ENCODE measurements at places on chromosomes 6 and 20.

GRCh38 chr20:9518576-9519175 is 4.3 kb downstream of the LAMP5 start:
- DNase-seq: no peak

GRCh38 chr6:21489826-21490225 is 103.7 kb upstream of the SOX4 start:
- no peak for DNase-seq

DNA sequence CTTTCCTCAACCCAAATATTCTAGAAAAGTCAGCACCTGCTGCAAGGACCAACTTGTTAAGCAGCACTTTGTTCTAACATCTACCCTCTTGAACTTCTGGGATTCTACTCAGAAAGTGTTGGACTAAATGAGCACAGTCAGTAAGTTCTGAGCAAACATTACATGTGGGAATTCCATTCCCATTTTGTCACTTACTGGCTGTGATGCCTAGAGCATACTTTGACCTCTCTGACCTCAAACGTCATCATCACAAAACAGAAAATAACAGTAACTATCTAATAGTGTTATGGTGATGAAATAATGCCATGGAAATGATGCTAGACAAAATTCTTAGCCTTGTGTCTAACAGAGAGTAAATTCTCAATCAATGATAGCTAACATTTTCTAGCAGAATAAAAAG is 829.4 kb downstream of the EPHA7 start:
- DNase-seq: no peak

- DNase-seq: no peak
Measured at GRCh38 chr6:116836606-116837342, 7.9 kb upstream of the GPRC6A start.

- DNase-seq: no peak
Measured at GRCh38 chr20:63325021-63325471, 32.1 kb downstream of the COL20A1 start.

DNA sequence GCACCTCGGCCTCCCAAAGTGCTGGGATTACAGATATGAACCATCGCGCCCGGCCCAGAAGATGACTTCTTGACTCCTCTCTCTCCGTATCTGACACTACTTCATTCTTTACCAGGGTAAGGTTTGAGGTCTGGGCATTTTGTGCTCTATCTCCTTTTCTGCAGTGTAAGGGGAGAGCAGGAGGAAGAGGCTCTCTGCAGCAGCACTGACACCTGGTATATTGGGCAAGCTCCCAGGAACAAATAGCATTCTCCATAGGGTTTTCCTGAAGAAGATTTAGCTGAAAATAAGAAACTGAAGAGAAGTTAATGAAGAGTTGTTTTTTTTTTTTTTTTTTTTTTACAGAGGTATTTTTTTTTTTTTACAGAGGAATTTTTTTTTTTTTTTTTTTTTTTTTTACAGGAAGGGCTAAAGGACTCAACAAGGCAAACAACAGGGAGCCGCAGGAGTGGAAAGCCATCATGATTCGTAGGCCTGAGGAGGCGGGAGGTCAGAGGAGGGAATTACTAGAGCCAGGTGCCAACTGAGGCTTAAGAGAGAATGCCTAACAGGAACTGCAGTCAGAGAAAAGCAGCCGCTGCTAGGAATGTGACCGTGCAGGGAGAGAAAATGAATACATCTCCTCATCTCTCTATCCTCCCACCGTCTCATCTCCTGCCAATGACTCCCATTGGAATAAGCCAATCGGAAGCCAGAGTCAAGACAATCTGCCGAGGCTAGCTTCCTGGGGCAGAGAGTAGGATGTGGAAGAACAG is 34.7 kb upstream of the ADGRF4 start:
- DNase-seq: no peak

DNA sequence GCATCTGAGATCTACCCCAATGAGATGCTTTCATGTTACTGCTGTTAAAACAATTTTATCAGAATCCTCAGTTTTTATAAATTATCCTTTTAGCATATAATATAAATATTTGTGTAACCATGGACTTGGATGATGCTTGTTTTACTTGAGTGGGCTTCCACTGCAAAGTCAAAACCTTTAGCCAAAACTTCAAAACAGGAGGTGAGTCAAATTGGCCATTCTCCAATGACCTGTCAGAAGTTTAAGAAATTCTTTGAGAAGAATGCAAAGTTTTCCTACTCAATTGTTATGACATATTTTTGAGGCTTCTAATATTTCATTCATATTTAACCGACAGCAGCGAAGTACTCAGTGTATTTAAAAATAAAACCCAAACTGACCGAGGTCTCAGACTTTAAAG is 507.9 kb downstream of the EYS start:
- no peak for DNase-seq

GRCh38 chr6:34855463-34855862 is 32.4 kb downstream of the TAF11 start:
- DNase-seq: no peak

- DNase-seq: no peak
Measured at GRCh38 chr6:128379577-128379976, 140.8 kb downstream of the PTPRK start.

DNA sequence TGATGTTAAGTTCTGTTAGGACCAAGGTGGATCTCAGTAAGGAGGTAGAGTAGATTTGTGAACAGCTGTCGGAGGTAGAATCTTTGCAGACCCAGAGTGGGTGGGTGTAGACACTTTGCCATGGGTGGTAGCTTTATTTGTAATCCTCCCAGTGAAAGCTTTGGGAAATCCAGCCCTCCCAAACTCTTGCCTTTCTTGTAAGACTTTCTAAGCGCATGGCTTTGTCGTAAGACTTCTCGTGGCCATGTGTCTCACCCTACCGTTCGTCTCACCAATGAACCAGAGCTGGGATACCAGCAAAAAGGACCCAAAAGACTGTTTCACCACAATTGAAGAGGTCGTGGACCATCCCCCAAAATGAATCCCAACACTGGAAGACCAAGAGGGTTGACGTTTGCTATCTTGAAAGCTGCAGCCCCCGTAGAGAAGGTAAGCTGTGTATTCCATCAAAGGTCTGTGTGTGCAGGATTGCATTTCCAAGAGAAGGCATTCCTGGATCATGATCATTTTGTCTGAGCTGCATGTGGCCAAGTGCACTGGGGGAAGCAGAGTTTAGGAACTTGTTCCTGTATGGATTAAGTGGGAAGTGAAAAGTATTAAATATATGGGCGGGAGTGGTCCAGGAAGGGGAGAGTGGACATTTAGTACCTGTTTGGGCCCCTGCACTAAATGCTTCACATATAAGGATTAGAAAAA is 5.8 kb upstream of the TMEM14A start:
- no peak for DNase-seq

DNA sequence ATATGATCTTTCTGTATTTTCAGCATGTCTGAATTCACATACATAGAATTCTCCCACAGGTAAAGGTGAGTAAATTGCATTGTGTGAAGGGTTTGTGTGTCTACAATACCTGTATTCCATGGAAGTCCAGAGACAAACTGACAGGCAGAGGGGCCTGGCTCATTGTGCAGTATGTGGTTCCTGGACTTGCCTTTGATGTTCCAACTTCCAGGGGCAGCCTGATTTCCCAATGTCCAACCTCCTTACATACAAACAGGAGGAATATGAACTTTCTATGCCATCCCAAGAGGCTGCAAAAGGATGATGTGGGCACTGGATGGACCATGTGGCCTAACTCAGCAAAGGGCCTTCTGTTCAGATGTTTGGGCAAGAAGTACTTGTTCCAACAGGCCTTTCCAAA is 58.5 kb downstream of the LYRM4 start:
- DNase-seq: no peak

- peak; percentile 49 for DNase-seq
Measured at GRCh38 chr20:815914-816606, 17.5 kb upstream of the FAM110A start.

DNA sequence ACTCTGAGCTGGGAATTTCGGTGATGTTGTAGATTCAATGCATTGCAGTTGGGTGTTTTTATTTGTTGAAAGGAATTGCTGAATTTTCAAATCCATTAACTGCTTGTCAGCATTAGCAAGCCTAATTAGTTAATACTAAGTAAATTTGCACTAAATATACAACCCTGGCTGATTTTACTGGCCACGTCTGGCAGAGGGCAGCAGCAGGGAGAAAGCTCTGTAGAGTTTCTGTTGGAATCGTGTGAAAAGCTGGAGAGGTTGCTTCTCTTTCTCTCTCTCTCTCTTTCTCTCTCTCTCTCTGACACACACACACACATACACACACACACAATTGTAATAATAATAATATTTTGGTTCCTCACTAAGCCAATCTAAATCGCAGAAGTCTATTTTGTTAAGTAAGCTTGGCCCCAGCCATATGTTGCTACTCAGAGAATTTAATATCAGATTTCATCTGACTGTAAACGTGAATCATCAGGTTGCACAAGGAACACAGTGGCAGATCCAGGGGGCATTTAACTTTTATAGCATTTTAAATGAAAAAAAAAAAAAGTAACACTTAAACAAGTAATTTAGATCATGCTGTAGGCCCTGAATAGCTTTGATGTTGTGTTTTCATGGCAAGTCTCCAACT is 289.5 kb downstream of the ESR1 start:
- DNase-seq: no peak

DNA sequence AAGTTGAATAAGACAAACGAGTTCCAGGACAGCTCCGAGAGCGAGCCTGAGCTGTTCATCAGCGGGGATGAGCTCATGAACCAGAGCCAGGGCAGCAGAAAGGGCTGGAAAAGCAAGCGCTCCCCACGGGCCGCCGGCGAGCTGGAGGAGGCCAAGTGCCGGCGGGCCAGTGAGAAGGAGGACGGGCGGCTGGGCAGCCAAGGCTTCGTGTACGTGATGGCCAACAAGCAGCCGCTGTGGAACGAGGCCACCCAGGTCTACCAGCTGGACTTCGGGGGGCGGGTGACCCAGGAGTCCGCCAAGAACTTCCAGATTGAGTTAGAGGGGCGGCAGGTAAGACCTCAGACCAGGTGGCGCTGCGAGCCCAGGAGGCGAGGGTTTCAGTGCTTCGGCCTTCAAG is 56.0 kb upstream of the TMEM181 start:
- DNase-seq: no peak

DNA sequence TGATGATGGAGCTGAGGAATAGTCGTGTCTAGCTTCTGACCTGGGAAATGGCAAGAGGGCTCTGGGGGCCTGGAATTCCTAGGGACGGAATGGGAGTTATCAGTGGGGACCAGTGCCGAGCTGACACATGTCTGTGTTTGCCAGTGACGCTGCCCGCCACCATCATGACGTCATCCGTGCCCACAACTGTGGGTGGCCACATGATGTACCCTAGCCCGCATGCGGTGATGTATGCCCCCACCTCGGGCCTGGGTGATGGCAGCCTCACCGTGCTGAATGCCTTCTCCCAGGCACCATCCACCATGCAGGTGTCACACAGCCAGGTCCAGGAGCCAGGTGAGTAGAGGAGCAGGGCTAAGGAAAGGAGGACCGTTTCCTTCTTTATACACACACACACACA is 3.8 kb upstream of the CUL9 start:
- no peak for DNase-seq

Data from stimulated activated CD4-positive, alpha-beta T cell treated with anti-CD3 and anti-CD28 coated beads, Interleukin-15, amount 100 ng/mL, for 1 hour (primary cell).